Activated CD4-positive, alpha-beta T cell treated with anti-CD3 and anti-CD28 coated beads, Interleukin-2, amount 50 U/mL, for 24 hours (primary cell): ENCODE measurements at places on chromosomes 13 and 19.

DNA sequence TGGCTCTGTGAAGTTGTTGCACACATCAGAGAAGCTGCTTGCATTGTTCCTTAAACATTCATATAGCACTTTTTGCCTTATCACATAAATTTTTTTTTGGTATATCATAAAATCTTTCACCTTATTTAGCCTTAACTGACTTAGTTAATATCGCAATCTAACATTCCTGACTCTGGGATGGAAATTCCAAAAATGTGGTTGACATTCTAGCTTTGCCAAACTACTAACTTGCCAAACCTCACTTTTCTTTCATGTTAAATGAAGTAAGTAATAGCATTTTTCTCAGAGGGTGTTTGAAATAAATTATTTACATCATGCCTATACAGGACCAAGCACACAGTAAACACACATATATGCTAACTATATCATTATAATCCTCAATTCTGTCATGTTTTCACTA, 736.9 kb upstream of the PCDH9 start:
- no peak for DNase-seq

GRCh38 chr19:35120492-35120891, 4.9 kb downstream of the FXYD3 start:
- DNase-seq: no peak

GRCh38 chr19:41362143-41362847, 1.7 kb downstream of the B9D2 start:
- no peak for DNase-seq

DNA sequence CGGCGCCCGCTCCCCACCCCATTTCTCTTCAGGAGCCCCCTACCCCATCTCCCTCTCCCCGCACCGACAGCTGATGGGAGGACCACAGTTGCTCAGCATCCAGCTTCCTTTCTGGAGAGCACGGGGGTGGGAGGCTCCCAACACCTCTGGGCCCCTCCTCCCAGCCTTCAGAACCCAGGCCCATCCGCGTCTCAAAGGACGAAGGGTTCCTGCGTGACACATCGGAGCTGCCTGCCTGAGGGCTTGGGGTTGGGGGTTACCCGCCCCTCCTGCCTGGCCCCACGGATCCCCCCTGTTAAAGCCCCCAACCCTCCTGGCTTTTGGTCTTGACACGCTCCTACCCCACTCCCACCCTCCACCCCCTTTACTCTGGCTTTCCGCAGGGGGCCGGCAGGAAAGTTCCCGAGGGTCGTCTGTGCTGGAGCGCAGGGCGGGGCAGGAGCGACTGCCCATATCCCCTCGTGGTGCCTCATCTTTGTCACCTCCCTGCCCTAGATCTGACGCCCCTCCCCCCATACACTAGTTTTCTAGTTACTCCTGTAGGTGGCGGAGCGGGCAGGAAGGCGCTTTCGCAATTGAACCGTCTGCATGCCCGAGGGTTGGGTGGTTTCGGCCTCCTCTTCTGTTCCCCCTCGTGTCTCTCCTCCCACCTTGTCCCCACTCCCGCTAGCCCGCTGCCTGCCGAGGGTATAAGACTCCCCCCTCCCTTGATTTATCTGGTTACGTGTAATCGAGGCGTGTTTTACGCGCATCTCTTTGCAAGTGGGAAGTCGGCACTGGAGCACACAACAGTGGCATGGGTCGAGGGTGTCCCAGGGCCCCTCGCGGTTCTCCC, 924 bp downstream of the TRAPPC5 start:
- DNase-seq: peak; percentile 61

GRCh38 chr19:17385878-17386611, 8.0 kb downstream of the CCDC194 start:
- DNase-seq: peak; percentile 42

GRCh38 chr13:79654520-79654919, 173.6 kb downstream of the NDFIP2 start:
- no peak for DNase-seq

- peak; percentile 44 for DNase-seq
These were observed 15.2 kb upstream of the EHD2 start for GRCh38 chr19:47697863-47698609.

GRCh38 chr13:95679722-95680121, 2.8 kb downstream of the DNAJC3 start:
- DNase-seq: no peak

DNA sequence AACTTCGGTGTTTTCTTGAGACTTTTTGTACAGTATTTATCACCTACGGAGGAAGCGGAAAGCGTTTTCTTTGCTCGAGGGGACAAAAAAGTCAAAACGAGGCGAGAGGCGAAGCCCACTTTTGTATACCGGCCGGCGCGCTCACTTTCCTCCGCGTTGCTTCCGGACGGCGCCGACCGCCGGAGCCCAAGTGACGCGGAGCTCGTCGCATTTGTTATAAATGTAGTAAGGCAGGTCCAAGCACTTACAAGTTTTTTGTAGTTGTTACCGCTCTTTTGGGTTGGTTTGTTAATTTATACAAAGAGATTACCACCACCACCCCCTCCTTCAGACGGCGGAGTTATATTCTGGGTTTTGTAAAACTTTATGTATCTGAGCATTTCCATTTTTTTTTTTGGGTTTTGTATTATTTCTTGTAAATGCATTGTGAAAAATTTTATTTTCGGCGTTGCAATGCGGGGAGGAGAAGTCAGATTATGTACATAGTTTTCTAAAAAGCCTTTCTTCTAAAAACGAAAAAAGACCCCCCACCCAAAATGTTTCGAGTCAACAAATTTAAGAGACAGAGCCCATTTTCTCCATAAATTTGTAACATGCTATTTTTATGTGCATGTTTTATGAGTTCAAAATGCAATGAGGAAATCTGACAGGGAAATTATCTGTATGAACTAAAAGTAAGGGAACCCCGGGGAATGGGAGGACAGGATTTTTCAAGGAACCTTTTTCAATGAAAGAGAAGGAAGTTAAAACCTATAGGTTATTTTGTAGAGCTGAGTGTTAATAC, 2.3 kb downstream of the SOX1 start:
- DNase-seq: no peak

- no peak for DNase-seq
These were observed 636 bp downstream of the SF3A2 start for GRCh38 chr19:2237051-2237868.

GRCh38 chr19:30340771-30341561, 31.2 kb upstream of the ZNF536 start:
- DNase-seq: no peak

DNA sequence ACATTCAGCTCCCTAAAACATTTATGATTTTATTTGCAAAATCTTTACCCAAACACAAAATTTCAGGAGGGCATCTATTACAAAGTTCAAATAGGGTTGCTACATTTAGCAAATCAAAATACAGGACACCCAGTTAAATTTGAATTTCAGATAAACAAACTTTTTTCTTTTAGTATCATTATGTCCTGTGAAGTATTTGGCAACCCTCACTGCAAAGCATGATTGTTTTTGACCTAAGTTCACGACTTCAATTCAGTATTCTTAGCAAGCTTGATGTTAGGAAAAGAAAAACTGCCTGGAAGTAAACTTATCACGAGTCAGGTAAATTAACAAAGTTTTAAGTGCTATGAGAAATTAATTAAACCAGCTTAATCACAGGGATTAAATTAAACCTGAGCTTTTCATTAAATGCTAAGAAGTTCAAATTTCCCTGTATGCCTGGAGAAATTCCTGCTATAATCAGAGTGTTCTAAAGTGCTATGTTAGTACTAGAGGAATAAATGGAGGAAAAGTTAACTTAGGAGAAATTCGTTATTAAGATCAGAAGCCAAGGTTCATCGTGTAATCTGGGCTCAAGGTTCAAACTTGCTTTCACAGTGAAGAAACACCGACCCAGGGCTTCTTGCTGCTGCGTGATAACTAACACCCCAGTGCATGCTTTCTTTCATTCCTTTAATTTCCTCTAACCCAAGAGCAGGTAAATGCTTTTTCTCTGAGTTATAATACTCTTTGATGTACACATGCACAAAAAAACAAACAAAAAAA, 298.1 kb downstream of the FOXO1 start:
- DNase-seq: no peak

DNA sequence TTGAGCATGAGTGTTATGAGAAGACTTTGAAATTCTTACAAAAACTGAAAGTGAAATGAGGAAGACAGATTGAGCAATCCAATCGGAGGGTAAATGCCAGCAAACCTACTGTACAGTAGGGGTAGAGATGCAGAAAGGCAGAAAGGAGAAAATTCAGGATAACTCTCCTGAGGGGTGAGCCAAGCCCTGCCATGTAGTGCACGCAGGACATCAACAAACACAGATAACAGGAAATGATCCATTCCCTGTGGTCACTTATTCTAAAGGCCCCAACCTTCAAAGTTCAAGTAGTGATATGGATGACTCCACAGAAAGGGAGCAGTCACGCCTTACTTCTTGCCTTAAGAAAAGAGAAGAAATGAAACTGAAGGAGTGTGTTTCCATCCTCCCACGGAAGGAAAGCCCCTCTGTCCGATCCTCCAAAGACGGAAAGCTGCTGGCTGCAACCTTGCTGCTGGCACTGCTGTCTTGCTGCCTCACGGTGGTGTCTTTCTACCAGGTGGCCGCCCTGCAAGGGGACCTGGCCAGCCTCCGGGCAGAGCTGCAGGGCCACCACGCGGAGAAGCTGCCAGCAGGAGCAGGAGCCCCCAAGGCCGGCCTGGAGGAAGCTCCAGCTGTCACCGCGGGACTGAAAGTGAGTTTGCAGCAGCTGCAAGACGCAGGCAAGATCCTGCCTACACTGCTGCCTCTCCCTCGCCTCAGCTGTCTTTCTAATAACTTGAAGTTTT, at the start of gene TNFSF13B:
Gene TNFSF13B (plus strand): TSS at position 118 of the 728 bp plus-strand sequence. CDS start 178 bp downstream, at position 296.
- DNase-seq: peak; percentile 39

DNA sequence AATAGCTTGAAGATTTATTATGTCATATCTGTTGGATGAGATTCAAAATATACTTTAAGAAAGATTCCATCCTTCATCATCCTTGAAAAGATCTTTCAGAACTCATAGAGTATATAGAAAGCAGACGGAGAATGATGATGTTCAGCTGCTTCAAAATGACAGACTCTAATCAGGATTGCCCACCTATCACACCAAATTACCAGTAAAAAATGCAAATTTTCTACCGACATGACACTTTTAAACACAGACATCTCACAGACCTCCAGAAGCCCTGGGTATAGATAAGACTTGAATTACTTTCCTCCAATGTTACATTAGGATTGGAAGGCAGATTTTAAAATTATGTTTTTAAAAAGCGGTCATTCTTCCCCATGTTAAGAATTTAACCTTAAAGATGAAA, 235.5 kb downstream of the GPC6 start:
- no peak for DNase-seq

GRCh38 chr19:2355168-2356035, 4.7 kb upstream of the TMPRSS9 start:
- DNase-seq: no peak

GRCh38 chr13:23059173-23059572, 121.6 kb upstream of the SGCG start:
- no peak for DNase-seq

GRCh38 chr19:5114727-5115126, 145.8 kb downstream of the KDM4B start:
- DNase-seq: no peak

DNA sequence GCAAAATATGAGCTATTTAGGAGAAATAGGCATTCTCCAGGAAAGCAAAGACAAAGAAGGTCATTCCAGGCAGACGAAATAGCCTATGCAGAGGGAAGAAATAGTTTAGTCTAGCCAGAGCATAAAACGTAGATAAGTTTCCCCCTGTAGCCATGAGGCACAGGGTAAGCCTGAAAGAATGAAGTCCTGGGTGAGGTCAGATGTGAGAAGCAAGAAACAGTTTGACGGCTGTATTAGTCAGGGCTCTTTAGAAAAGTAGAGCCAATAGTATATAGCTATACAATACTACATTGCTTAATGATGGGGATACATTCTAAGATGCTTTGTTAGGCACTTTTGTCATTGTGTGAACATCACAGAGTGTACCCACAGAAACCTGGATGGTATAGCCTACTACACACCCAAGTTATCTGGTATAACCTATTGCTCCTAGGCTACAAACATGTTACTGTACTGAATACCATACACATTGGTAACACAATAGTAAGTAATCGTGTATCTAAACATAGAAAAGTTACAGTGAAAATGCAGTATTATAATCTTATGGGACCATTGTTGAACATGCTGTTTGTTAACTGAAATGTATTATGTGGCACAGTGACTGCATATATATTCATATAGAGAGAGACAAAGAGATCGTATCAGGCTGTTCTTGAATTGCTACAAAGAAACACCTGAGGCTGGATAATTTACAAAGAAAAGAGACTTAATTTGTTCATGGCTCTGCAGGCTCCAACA, 59.3 kb upstream of the WDFY2 start:
- no peak for DNase-seq

- no peak for DNase-seq
These were observed 1.3 kb upstream of the LCP1 start for GRCh38 chr13:46183018-46183946.

DNA sequence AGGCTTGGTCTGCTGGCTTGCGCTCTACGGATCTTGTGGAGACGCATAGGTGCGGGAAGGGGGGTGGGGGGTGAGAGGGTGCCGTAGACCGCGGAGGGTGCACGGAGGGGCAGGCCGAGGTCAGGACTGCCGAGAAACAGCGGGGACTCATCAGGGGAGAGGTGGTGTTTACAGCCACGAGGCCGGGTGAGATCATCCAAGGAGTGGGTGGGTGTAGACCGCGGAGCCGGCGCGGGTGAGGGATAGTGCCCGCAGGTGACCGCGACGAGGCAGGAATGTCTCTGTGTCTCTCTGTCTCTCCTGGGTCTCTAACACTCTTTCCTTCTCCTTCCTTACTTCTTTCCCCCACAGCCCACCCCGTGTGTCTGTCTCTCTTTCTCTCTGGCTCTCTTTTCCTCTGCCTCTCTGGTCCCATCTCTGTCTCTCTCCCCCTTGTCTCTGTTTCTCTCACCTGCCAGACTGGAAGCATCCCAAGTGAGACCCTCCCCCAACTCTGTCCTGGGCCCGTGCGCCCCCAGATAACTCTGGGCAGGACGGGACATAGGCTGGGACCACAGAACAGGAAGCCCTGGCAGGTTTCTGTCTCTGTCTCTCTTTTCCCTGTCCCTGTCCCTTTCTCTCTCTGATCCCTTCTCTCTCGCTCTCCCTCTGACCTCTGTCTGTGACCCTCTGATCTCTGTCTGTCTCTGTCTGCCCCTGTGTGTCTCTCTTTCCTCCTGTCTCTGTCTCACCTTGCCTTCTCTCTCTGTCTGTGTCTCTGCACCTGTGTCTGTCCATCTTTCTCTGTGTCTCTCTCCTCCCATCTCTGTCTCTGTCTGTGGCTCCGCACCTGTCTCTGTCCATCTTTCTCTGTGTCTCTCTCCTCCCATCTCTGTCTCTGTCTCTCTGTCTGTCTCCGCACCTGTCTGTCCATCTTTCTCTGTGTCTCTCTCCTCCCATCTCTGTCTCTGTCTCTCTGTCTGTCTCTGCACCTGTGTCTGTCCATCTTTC, 1.8 kb upstream of the KLK4 start:
- no peak for DNase-seq

GRCh38 chr19:15129856-15130585, 22.8 kb downstream of the SYDE1 start:
- no peak for DNase-seq

DNA sequence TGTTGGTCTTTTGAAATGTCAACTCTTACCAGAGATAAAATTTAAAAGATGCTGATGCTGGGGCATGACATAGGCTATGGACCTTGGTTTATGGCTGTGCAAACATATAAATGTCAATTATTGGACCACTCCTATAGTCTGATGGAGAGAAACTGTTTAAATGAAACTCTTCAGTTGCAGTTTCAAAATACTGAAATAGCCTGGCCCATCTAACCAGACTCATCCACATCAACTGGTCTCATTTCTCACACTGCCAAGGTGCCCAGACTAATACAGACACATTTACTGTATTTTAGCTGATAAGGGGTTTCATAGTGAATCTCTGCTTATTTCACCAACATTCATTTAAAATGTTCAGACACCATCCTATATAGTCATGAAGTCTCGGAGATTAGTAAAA, 19.9 kb downstream of the SERPINE3 start:
- DNase-seq: no peak

GRCh38 chr13:76783798-76784197, 102.4 kb downstream of the KCTD12 start:
- no peak for DNase-seq
